ENCODE measurements at places on chromosomes 12 and 14. TPM values are rescaled to one million over a fixed set of nuclear protein-coding genes. Genes with fewer than 3 reads are reported as not detected.

Gene RAPGEF3
- 43.5 TPM for total RNA-seq

Gene CLEC12A
- 0.26 TPM for total RNA-seq

Gene AICDA
- not detected for total RNA-seq

Gene PKP2
- total RNA-seq: 1.3 TPM

Gene AQP6
- 0.11 TPM for total RNA-seq

Gene PUS1
- total RNA-seq: 19.1 TPM

Gene TMCC3
- total RNA-seq: 21.0 TPM

Gene SERPINA10
- total RNA-seq: not detected

Gene TEX22
- total RNA-seq: not detected

Gene SLC17A8
- total RNA-seq: not detected

DNA sequence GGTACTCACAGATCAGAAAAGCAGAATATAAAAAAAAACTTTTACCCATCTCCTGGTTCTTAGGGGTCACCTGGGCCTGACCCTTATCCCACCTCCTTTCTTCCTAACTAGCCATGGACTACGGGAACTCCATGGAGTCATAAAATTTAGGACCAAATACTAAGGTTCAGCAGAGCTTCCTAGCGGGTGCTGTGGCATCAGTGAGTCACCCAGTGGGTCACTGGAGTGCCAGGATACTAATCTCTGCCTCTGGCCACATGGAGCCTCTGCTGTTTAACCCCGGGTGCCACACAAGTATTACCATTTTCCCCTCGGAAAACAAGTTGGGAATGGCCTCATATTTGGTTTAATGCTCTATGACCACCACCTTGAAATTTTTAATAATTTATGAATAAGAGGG lies 6.9 kb downstream of the ZBTB39 start:
- DNase-seq: no peak

DNA sequence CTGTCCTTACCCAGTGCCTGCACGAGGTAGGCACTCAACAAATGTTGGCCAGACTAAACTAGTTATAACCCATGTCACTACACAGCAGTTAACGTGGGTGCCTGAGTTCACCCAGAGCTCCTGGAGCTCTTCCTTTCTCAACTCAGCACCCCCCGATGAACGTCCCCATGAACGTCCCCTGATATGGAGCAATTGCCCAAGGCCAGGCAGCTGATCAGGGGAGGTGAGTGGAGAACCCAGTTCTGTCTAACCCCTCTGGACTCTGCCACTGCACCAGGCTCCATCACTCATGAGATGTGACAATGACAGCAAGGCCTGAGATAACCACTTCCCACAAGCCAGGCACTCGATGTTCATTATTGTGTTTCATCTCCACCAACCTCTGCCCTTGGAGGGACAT lies 199.0 kb downstream of the BCL11B start:
- DNase-seq: peak; percentile 79

- DNase-seq: no peak
Measured at GRCh38 chr12:69894800-69895383, 69.9 kb downstream of the MYRFL start.

DNA sequence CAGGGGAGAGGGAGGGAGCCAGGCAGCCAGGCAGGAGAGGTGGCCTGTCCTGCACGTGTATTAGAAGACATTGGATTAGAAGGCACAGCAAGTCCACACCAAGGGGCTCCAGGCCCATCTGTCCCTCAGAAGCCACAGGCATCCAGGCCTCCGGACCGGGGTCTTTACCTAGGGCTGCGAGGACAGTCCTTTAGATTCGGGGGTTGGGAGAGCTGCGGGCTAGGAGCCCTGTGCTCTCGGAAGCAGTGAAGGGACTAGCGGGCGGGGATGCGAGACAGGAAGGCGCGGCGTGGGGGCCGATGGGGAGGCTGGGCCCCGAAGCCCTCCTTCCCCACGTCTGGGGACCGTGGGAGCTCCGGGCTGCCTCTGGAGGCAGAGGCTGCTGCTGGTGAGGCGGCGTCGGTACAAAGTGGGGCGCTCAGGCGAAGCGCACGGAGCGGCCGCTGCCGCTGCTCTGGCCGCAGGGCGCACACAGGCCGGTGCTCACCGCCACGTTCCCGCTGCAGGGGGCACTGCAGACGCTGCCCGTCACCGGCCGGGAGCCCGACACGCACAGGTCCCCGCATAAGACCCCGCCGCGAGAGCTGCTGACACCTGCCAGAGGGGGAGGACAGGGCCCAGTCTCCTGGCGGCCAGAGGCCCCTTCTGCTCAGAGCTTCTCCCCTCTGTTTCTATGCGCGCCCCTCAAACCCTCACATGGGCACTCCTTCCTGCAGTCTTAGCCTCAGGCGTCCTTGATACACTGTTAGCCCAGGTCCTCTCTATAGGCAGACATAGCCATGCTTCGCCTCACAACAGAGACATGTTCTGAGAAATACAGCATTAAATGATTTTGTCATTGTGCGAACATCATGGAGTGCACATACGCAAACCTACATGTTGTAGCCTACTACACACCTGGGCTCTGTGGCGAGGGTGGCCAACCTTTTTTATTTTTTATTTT lies 17.3 kb downstream of the KRT7 start:
- DNase-seq: no peak

DNA sequence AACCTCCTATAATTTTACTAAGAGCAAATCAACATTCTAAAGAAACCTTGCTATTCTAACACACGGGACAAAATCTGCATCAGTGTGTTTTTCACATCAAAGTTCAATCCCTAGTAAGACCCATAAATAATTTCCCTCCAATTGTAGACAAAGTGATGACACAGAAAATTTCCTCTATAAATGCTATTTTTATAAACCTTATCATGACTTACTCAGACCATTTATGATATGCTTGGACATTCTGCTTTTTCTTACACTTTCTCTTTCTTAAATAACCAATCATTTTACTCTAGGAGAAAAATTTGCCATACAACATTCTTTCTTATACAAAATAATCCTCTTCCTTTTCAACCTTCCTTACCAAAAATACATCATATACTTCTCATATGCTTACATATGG lies 67.0 kb downstream of the SDR9C7 start:
- no peak for DNase-seq

GRCh38 chr12:100799770-100800169 lies 5.2 kb downstream of the ANO4 start:
- no peak for DNase-seq

DNA sequence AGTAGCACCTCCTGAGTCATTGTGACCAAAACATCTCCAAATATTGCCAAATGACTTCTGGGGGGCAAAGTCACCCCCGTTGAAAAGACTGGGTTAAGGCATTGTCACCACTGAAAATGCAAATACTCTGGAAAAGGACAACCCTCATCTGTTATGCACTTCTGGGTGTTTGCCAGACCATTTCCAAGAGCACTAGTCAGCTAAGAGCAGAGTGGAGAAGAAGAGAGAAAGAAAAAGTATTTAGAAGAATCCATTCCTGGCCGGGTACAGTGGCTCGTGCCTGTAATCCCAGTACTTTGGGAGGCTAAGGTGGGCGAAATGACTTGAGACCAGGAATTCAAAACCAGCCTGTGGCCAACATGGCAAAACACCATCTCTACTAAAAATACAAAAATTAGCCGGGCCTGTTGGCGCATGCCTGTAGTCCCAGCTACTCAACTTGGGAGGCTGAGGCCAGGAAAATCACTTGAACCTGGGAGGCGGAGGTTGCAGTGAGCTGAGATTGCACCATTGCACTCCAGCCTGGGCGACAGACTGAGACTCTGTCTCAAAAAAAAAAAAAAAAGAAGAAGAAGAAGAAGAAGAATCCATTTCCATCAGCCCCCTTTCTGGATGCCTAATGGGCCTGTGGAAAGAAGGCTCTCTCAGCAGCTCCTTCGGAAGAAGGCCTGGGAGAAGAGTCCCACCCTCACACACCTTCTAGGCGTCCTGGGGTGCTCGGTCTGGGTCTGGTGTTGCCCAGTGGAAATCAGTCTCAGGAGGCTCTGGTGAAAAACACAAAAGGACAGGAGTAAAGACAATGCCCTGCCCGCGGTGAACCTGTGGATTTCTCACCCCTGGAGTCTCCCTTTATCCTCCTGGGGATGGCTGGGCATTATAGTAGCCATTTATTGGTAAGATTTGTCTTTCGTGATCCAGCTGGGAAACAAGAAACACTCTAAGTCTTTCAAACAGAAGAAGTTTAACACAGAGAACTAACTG lies 3.5 kb upstream of the LTBR start:
- no peak for DNase-seq

DNA sequence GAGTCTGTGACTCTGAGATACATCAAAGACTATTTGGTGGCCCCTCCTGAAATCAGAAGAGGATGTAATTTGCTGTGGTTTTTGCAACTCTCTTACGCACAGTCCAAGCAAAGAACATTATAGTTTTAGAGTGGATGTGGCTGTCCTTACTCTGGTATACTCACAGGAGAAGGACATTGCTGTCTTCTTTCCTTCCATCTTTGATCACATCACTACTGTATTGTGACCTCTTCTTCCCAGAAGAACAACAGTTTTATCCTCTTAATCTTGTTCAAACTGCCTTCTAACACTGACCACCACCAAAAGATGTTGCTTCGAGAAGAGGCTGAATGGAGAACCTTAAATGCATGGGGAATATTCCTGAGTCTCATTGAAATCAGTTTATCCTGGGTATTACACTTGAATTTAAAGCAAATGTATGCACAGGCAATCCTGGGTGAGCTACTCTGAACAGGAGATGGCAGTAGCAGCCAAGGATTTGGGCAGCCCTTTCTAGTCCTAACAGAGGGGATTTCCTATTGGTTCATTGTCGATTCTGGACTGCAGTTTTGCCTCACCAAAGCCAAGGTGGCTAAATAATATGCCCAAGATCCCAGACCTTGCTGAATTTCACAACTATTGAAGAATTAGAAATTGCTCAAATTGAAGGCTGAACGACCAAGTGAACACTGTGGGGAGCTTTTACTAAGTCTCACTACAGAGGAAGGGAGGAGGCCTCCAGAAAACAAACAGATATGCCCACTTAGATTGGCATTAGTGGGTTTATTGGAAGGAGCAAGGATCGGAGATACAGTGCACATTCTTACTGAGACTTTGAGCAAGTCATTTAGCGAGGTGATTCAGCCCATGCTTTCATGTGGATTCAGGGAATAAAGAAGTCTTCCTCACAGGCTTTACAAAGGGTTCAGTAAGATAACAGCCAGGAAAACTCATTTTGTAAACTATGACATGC lies 282.8 kb downstream of the PAWR start:
- DNase-seq: no peak

GRCh38 chr12:131700271-131700670 lies 10.6 kb upstream of the SFSWAP start:
- DNase-seq: no peak

- no peak for DNase-seq
Measured at GRCh38 chr12:82144505-82144904, 213.7 kb downstream of the CCDC59 start.

- no peak for DNase-seq
Measured at GRCh38 chr12:117494833-117495655, 133.6 kb upstream of the NOS1 start.

DNA sequence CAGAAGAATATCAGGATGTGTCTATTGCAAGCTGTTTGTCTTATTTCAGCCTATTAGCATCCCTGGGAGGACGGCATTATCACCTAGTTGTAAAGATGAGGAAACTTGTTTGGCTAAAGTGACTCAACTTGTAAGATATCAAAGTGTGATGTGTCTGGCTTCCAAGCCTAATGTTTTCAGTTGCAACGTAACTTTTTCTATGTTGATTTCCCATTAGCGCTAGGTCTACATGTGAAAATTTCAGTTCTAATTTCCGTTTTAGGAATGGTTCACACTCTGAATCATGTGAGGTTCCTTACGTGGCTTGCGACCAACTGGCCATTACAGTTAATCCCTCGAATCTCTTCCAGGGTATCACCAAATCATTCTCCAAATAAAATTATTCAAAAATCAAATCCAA lies 58.0 kb downstream of the LLPH start:
- no peak for DNase-seq

DNA sequence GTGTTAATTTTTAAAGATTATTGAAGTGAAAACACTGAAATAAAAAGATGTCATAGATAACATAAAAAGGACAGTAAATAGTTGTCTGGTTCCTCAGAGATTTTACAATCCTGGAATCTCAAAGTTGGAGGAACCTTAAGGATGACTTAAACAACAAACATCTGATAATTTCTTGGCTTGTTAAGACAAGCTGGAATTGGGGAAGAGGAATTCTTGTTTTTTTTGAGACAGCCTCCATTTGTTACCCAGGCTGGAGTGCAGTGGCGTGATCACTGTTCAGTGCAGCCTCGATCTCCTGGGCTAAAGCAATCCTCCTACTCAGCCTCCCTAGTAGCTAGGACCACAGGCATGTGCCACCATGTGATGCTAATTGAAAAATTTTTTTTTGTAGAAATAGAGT lies 2.3 kb downstream of the ZNF410 start:
- DNase-seq: no peak

DNA sequence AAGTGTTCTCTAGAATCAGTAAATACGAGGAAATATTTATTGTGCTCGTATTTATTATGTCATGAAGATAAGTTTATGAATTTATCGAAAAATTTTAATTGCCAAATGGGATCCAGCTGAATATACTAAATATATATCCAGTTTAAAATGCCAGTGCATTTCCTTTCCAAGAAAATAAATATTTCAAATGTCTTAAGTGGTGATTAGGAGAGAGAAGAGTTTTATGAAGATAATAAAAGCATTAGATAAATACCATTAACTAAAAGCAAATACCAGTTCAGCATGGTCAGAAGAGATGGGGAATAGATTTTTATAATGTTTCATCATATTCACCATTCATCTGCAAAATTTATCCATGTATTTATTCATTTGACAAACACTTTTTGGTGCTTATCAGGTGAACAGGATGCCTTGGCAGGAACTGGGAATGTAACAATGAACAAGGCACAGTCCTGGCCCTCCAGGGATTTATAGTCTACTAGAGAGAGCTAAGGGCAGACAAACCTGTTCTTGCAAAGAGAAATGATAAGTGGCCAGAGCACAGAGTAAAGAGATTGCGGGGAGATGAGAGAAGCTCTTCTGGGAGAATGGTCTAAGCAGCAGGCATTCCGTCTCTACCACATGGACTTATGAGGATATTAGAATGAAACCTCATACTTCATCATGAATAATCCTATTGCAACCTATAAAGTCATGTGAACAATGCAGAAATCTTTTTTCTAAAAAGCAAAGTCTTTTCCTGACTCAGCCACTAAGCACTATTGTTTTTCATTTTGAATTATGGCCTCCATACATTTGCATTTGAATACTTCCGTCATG lies 143.7 kb upstream of the ABCD2 start:
- DNase-seq: no peak

GRCh38 chr14:55731881-55732498 lies 152.0 kb downstream of the KTN1 start:
- no peak for DNase-seq

GRCh38 chr12:3101309-3102024 lies 24.3 kb downstream of the TSPAN9 start:
- no peak for DNase-seq

Data from esophagus muscularis mucosa (tissue), 4 donors.